Stimulated activated naive CD8-positive, alpha-beta T cell treated with anti-CD3 and anti-CD28 coated beads, Interleukin-15, Interleukin-2, amounts not matched to agents 100 U/mL and 50 U/mL, for 24 hours (primary cell): ENCODE measurements at places on chromosomes 3 and 15.

GRCh38 chr15:64373360-64373759 lies 7.9 kb downstream of the PCLAF start:
- DNase-seq = no peak

DNA sequence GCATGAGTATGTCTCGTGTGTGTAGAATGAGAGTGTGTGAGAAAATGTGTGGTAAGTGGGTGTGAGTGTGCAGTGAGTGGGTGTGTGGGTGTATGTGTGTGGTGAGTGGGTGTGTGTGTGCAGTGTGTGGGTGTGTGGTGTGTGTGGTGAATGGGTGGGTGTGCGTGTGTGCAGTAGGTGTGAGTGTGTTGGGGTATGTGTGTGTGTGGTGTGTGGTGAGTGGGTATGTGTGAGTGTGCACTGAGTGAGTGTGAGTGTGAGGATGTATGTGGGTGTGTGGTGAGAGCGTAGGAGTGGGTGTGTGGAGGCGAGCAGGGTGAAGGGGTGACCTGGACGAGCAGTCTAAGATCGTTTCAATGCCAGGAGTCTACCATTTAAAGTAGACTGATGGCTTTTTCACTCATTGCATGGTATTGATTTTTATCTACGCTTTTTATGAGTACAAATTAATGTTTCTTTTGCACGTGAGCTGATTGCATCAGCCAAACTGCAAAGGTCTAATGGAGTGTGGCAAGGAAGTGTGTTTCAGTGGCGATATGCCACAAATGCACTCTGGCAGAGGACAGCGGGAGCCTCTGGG lies 1.6 kb upstream of the CPN2 start:
- no peak for DNase-seq

DNA sequence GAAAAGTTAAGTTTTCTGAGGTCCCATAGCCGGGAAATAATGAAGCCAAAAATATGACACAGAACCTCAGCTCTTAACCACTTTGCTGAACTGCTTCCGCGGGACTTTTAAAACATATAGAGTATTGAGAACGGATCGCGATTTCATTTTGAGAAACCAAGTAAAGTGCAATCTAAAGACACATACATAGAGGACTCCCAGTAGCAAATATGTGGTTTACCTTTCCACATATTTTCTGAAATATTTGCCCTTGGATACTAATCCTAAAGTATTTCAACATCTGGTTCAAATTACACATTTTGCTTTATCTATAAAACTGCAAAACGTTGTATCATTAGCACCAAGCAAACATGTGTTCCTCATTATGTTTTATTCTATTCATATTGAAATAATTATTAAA lies 776.5 kb downstream of the ROBO2 start:
- no peak for DNase-seq

- DNase-seq = peak; percentile 72
These were observed 757 bp upstream of the DIPK2A start for GRCh38 chr3:143970773-143971358.

- DNase-seq = no peak
These were observed 7.1 kb downstream of the SLC25A20 start for GRCh38 chr3:48891606-48892005.
